Midbrain (tissue), 1 donor: ENCODE measurements at places on chromosomes 16 and 17.

DNA sequence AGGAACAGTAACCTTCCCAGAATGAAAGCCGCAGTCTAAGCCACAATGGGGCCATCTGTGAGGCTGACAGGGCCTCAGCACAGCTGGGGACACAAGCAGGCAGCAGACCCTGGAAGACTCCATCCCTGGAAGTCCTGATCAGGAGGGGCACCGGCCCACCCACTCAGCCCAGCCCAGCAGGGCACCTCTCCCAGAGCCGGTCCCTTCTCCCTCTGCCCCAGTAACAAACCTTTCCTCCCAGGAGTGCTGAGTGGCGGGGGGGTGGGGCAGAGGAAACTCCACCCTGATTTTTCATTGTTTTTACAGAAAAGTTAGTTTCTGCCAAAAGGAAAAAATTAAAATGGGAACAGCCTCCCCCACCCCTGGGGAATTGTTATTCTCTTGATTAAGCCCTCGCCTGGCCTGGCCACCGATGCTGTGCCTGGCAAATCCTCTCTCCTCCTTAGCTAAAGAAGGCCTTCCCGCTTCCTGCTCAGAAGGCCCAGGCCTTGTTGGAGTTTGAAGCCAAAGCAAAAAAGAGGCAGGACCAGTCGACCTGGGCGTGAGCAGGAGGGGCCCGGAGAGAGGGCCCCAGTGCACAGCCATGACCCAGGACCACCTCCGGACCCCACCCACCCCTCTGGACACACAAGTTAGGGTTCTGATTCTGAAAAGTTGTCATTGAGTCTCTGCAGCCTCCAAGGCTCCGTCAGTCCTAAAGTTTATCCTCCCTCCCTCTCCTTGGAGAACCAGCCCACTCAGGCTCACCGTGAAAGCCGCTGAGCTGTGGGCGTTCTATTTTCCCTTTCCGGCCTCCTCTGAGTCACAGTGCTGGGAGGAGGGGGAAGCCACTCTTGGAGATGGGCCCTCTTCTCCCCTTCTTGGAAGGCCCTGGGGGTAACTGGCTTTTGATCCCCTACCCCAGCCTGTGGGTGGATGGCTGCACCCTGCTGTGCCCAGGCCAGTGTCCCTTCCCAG, 128.4 kb upstream of the TNRC6C start:
- no peak for DNase-seq

GRCh38 chr17:6426356-6427101, 8.4 kb downstream of the AIPL1 start:
- DNase-seq, result no peak

- DNase-seq, result no peak
These were observed 18.6 kb upstream of the MNT start for GRCh38 chr17:2419486-2419885.

DNA sequence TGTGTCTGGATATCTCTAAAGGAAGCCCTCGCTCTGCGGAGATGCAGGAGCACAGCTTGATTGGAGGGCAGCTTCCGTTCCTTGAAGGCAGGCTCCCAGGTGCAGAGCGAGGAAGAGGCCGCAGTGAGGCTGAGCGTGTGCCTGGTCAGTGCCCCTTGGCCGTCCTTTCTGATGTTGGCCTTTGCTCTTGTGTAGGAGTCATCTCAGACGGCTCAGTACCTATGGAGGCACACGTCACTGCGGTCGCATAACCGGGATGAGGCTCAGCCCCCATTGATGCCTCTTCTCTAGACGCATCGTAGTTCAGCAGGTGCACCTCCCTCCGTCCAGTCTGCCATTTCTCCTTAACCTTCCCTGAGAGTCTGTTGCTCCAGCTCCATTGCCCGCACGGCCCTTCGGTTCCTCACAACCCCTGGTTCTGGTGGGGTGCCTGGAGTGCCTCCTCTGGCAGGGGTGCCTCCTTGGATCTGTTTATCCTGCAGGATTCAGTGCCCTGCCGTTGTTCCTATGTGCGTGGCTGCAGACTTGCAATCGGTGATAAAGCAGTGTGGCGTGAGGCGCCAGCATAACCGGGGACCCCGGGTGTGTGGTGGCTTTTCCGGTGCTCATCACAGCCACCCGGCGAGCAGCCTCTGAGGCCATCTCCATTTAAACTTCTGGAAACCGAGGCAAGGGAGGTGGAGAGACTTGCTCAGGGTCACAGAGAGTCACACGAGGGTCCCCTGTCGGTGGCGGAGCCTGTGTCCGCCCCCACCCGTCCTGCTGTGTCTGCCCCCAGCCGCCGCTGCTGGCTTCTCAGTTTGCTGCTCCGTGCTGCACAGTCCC, 188.8 kb upstream of the CHMP6 start:
- DNase-seq, result no peak

DNA sequence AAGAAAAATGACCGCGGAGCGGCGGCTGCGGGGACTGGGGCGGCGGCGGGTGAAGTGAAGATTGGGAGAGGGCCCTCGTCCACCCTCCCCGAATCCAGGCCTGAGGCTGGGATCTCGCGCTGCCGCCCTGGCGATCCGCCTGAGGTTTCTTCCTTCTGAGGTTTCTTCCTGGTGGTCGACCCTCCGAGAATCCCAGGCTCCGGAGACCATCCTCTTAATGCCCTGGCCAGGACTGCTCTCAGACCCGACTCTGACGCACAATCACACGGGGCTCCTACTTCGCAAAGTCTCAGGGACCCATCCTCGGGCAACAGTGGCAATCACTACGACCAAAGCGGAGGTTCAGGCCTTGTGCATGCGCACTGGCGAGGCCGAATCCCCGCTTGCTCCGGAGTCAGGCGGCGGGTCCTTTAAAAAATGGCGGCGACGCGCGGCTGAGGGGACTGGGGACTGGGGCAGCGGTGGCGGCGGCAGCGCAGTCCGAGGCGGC, 18.0 kb upstream of the KCNJ18 start:
- no peak for DNase-seq

DNA sequence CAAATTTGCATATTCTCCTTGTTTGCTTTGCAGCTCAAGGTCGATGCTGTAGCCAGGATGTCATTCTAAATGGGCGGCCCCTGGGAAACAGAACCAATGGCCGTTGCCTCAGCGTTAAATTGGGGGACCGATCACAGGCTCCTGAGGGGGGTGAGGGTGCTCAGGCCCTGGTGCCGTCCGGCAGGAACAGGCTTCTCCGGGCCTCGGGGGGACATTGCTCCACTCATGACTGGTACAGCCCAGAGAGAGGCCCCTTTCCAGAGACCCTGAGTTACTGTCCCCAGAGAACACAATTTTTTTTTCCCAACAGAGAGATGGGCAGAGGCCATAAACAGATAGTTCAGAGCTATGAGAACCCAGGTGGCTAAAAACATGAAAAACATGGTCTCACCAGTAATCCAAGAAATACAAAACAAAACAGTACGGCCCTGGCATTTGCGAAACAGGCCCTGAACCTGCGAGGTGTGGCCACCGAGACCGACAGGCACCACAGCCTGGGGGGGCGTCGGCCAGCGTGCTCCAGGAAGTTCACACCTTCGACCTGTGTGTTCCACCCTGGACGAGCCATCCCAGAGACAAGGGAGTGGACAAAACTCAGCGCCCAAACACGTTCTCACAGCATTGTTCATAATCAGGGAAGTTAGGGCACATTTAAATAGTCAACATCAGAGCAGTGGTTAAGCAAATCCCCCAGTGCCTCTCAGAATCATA, 82.8 kb downstream of the METRNL start:
- DNase-seq, result no peak

GRCh38 chr16:86549076-86549892, 5.8 kb downstream of the MTHFSD start:
- no peak for DNase-seq

DNA sequence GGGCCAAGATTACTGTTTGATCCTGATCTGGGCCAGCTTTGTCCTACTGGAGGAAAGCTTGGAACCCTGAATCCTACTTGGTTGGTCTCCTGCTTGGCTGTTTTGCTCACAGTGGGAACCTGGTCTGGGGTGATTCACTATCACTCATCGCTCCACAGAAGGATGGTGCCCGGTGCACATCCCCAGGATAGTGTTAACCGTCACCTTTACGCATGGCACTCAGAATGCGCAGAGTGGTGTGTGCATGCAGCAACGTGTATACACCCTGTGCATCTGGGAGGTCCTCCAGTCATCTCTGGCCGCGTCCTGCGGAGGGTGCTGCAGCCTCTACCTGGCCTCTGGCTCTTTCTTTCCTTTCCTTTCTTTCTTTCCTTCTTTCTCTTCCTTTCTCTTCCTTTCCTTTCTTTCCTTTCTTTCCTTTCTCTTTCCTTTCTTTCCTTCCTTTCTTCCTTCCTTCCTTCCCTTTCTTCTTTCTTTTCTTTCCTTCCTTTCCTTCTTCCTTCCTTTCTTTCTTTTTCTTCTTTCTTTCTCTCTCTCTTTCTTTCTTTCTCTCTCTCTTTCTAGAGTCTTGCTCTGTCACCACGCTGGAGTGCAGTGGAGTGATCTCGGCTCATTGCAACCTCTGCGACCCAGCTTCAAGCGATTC, 13.1 kb downstream of the SOCS3 start:
- DNase-seq, result no peak

- DNase-seq, result no peak
These were observed 209.1 kb downstream of the SPECC1 start for GRCh38 chr17:20218272-20218671.

DNA sequence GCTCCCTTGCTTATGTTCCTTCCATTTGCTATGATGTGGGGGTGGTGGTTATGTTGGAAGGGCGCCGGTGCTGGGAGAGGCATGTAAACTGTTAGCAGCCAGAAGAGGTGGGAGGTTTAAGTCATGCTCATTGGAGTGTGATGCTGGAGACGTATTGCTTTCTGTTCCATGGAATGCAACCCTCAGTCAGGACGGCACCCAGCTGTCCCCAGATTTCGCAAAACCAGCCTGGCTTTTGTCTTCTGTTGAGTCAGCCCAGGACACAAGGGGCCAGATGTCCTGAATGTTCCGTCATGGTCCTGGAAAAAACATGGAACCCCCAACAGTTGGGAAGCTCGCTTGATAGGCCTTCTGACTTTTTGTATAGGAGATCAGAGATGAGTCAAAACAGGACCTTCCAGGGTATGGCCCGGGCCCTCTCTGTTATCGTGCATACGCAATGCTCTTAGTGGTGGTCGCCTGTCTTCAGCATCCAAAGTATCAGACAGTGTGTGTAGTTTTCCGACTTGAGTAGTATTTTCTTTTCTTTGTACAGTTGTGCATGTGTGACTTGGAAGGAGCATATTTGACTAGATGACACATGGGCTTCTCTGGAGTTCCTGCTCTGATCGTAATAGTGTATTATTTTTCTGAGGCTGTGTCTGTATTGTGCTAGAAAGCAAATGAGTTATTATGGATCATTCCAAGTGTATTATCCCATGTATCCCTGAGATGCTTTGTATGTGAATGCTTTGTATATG, 201.9 kb downstream of the SNX29 start:
- no peak for DNase-seq

- no peak for DNase-seq
These were observed 13.3 kb downstream of the GRB7 start for GRCh38 chr17:39751016-39751543.

DNA sequence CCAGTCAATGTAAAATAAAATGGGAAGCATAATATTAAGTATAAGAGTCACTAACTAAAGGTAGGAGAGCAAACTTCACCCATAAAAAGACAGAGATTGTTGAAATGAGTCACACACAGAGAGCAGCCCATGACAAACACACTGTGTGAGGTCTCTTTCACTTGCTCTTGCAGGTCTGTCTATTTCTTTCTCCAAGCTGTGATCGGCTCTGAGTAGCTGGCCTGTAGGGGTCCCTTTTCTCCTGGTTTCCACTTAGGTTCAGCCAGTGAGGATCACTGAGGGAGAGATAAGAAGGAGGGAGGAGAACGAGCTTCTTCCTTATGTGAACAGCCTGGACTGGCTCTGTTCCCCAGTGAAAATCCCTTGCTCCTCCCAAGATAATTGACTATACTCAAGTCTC, 133.7 kb upstream of the HS3ST3A1 start:
- no peak for DNase-seq

- DNase-seq, result no peak
These were observed 114.9 kb downstream of the TRIM37 start for GRCh38 chr17:58991718-58992331.
